ENCODE measurements at places on chromosomes 1 and 21.

DNA sequence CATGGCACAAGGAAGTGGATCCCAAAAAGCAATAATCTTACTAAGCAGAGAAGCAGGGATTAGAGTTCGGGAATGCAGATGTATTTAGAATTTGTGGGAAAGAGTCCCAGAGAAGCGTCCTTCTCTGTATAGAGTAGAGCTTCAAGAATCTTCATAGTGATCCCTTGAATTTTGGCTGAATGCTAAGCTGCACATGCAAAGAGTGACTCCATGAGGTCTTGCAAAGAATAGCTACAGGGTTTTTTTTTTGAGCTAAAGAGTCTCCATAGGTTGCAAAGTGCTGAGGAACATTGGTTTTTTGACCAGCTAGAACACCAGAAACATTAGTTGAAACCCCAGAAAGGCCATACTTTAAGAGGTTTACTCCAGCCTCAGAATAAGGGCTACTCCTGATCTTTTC is 206.7 kb downstream of the CTH start:
- DNase-seq, result no peak

DNA sequence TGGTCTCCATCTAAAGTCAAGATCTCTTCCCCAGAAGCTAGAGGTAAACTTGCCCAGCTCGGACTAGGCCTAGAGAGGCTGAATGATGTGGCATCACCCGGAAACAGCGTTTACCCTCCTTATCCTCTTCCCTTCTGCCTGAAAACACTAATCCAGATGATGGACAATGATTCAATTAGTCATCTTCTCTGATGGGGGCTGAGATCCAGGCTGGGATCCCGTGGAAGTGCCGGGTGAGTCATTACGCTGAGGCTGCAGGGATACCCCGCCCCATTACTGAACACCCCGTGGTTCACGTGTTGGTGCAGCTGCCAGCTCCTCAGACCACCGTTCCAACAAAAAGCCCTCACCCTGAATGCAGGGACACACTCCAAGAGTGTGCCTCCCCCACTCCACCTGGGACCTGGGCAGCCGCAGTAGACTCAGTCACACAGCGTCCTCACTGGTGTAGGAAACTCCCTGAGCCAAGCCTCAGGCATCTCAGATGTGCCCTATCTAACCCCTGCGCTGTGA is 2.0 kb downstream of the S100A6 start:
- no peak for DNase-seq

DNA sequence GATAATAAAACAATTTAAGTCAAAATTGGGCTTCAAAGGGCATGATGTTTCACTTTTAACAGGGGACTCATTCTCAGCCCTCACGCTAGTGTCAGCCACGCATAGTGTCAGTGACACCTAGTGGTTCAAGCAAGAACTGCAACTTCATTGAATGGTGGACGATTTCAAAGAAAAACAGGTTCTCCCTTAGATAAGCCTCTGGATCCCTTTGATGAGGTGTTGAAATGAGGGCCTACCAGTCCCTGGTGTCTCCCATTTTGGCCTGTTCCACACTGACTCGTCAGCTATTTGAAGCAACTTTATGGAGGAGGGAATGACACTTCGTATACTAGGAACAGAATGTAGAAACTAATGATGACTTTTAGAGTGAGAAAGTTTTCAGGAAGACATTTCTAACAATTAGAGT is 56.2 kb downstream of the FCRL5 start:
- peak; percentile 39 for DNase-seq

- peak; percentile 58 for DNase-seq
Measured at GRCh38 chr1:36884029-36884701, 150.2 kb downstream of the GRIK3 start.

- DNase-seq, result no peak
Measured at GRCh38 chr1:15405106-15405850, 4.4 kb upstream of the EFHD2 start.

- DNase-seq, result peak; percentile 8
Measured at GRCh38 chr1:201228011-201228983, 37.7 kb downstream of the IGFN1 start.

DNA sequence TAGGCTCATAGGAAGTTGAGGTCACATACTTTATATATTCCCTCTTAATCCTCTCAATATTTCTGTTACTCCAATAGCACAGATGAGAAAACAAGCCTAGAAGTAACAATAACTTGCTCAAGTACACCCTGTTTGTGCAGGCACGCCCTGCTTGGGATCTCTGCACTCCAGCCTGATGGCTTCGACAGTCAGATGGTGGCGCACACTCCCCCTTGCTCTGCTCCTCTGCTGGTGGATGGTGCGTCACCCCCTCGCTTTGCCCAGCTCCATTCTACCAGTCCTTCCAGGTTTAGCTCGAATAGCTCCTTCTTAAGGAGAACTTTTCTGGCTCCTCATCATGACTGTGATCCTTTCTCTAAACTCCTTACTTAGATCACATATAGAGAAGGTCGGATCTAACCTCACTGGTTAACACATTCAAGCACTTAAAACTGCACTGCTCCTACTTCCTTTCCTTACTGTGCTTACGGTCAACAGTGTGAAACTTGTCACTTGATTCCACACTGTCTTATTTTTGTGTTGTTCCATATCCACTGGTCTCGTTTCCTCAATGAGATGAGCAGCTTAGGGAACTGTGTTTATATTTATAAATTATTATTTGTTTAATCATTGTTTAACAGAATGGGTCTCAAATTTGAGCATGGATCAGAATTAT is 3.0 kb downstream of the TSPAN2 start:
- no peak for DNase-seq

DNA sequence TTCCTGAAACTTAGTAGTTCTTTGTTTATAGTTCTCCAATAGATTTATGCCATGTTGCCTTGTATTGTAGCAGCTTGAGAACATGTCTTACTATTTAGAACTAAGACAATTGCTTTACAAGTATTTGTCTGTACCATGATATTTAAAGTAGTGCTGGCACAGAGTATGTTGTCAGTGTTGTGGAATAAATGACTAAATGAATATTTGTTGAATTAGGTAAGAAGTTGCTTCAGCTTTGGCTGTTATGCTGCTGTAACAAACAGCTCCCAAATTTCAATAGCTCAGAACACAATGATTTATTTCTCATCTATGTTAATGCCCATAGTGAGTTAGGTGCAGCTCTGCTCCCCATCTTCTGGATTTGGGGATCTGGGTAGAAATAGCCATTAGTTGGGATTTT is 90.2 kb upstream of the VCAM1 start:
- DNase-seq, result no peak

- no peak for DNase-seq
Measured at GRCh38 chr1:232040260-232040659, 413.7 kb downstream of the DISC1 start.

DNA sequence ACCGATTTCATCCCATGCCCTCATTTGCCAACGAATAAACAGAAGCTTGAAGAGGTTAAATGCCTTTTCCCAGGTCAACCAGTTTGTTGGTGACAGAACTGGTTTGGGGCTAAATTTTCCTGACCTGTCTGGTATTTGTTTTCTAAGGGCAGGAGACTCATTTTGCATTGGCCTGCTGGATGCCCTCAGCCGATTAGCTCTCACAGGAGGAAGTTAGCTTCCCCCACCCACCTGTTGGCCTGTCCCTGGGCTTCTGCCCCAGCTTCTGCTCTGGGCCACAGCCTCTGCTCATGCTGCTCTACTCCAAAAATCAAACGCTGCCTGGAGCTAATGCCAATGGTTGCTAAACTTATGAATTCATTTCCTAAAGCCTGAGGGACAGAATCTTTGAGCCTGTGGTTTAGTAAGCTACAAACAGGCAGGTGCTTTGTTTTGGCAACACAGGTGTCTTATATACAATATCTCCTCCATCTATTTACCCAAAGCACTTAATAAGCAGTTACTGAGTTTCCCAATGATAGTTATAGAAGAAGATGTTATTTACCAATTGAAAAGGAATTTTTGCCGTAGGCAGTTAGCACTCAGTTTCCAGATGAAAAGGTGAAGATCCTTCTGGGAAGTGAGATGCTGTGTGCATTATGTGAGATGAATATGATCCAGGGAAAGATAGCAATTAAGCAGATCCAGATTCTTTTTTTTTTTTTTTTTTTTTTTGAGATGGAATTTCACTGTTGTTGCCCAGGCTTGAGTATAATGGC is 82.3 kb downstream of the TM2D1 start:
- no peak for DNase-seq

GRCh38 chr21:33088384-33088783 is 18.4 kb downstream of the OLIG1 start:
- DNase-seq, result no peak

DNA sequence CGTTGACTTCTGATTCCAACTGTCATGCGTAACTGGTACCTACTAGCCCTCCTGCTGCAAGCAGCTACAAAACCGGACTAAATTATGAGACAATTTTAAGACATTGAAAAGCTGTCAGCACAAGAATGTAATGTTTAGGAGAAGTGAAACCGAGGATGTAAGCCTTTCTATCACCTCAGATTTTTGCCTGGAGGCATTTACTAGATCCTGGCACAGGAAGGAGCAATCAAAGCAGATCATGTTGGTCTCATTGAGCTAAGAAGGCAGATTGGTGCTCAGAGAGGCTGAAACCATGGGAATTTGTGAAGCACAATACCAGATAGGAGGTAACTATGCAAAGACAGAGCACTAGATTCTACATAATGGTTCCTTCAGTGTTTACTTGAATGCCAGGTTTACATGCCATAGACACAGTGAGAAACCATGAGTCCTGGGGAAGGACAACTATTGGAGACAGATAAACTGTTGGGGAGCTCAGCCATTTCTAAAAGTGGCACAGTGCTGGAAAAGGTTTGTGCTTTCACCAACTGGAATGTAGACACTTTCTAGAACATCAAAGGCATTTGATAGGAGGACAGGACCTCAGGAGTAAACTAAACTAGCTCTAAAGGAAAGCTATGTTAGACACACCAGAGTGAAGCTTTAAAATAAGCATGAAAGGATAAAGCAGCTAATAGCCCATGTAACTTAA is 179.4 kb downstream of the LYPLAL1 start:
- no peak for DNase-seq

DNA sequence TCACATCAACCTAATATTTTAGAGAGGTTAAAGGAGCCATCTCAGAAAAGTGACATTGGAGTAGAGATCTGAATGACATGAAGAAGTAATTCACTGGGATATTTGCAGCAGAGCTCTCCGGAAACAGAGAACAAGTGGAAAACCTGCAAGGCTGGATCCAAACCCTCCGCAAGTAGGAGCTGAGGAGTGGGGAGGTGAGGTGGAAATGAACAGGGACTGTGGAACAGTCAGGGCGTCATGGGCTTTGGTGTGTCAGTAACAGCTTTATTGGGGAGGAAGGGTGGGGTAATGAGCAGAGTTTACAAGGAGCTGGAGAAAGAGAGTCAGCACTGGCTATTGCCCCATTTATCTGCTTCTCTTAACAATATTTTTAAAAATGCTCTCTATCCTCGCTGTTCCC is 9.3 kb upstream of the IVL start:
- DNase-seq, result no peak

All from GM10248 (cell line).